ENCODE measurements at places on chromosomes 1 and 21.
A peak's percentile ranks its signal among the peaks of the same experiment; 100 is the strongest.

- DNase-seq: no peak
Observed at GRCh38 chr1:40742363-40743061, 41.1 kb upstream of the KCNQ4 start.

DNA sequence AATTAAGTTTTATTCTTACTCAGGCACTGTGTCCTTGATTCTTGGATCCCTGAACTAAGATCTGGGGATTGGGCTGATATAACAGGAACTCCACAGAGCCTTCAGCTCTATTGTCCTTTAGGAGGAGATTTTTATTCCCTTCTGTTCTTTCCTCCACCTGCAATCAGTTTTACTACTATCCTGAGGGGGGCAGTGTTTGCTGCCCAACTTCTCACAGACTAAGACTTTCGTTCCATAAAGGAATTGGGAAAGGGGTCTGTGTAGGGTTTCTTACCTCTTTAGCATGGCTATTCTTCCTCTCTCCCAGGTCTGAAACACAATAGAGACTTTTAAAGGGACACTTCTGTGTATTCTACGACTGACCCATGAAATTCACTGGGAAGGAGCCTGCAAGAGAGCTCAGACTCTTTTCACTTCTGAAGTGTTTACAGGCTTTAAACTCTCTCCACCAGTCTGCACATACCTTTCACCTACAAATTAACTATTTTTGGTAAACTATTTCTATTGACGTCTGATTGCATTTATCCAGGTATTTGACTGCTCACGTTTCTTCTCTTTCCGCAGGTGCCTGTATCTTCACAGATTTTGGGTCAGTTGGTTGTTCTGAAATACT is 103.3 kb upstream of the DEPDC1 start:
- peak; percentile 4 for DNase-seq

GRCh38 chr1:105608713-105609112 is 1447.8 kb upstream of the PRMT6 start:
- peak; percentile 7 for DNase-seq

DNA sequence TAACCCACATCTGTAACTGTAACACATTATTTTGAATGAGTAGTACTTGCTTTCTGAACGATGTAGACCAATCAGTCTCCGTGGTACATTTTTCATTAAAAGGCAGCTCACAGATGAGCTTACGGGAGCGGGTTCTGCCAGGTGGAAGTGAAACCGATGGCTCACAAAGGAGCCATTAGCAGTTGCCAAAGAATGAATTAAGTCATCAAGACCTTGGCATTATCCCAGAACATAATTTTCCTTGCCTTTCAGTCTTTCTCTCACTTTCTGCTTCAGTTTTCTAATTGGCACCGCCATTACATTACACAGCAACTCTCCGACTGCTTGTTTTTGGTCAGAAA is 33.5 kb upstream of the UTS2 start:
- no peak for DNase-seq

GRCh38 chr21:46443910-46444309 is 14.8 kb upstream of the DIP2A start:
- DNase-seq: no peak
